Stimulated activated CD8-positive, alpha-beta memory T cell treated with anti-CD3 and anti-CD28 coated beads, Interleukin-15, amount 100 ng/mL, for 1 hour (primary cell): ENCODE measurements at places on chromosomes 5 and 9.

GRCh38 chr9:35871545-35871944, 1.3 kb upstream of the OR13J1 start:
- DNase-seq = no peak

- DNase-seq = no peak
These were observed 470.7 kb upstream of the BRINP1 start for GRCh38 chr9:119839888-119840287.

DNA sequence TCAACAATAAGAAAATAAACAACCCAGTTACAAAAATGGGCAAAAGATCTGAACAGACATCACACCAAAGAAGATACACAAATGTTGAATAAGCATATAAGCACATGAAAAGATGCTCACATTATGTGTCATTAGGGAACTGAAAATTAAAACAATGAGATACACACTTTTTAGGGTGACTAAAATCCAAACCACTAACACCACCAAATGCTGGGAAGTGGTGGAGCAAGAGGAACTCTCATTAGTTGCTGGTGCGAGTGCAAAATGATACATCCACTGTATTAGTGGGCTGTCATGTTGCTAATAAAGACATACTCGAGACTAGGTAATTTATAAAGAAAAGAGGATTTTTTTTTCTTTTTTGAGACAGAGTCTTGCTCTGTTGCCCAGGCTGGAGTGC, 329.1 kb downstream of the TMEM38B start:
- DNase-seq = no peak

- no peak for DNase-seq
These were observed 7.8 kb downstream of the DNAJB5 start for GRCh38 chr9:34997379-34997781.

DNA sequence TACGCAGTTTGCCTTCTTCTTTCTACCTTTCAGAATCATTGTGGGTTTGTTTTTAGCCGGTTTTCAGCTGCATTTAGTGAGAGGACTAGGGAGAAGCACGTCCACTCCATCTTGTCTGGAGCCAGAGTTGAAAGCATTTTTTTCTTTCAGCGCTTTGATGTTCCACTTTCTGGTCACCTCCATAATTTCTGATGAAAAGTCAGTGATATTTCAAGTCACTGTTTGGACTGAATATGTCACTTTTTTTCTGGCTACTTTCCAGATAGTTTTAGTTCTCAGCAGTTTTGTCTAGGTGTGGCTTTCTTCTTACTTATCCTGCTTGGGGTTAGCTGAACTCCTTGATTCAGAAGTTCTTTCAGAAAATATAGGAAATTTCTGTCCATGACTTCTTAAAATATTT, 123.9 kb upstream of the IER5L start:
- no peak for DNase-seq

DNA sequence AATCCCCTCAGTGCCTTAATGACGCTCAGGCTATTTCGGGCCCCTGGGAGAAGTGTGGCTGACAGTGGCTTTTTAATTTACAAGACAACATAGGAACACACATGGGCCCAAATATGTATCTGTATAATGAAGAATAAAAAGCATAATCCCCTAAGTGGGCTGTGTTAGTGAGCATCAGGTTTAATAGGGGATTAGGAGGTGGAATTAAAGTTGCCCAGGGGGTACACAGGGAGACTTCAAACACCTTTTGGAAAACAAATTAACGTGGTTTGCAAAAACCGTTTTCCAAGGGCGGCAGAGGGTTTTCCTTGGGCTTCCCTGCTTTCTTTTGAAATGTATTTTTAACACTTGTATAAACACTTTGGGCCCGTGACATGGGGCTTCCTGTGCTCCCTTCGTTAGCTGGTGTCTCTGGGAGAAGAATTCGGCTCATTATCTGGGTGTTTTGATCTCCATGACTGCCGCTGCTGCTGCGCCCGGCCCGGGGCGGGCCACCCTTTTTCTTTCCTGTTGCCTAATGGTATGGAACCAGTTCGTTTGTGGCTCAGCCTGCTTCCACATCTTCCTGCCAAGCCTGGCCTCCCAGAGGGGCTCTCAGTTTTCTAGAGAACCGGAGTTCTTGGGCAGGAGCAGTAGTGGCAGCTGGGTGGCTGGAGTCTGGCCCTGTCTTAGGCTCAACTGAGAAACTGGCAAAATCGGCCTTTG, 173.0 kb downstream of the MACROH2A1 start:
- no peak for DNase-seq

DNA sequence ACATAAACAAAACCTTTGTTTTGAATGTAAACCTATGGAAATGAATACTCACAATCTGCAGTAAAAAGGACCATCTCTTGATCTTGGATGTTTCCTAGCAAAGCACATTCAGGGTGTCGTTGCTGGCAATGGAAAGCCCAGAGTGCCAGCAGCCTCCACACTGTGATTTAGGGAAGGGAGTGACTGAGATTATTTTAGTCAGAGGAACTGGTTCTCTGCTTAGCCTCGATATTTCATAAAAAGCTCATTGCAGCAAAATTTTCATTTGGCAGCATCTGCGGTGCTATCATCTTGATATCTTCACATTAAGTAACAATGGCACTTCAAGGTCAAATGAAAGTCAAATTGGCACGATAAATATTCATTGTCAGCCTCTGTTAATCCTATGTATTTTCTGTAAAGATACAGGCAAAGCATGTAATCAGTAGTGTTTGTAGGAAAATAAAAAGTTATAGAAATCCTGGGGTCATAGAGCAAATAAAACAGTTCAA, 116.0 kb downstream of the MACIR start:
- DNase-seq = no peak

GRCh38 chr5:121962347-121962670, 534 bp downstream of the SRFBP1 start:
- DNase-seq = no peak

GRCh38 chr5:4424895-4425294, 715.2 kb upstream of the ADAMTS16 start:
- no peak for DNase-seq

DNA sequence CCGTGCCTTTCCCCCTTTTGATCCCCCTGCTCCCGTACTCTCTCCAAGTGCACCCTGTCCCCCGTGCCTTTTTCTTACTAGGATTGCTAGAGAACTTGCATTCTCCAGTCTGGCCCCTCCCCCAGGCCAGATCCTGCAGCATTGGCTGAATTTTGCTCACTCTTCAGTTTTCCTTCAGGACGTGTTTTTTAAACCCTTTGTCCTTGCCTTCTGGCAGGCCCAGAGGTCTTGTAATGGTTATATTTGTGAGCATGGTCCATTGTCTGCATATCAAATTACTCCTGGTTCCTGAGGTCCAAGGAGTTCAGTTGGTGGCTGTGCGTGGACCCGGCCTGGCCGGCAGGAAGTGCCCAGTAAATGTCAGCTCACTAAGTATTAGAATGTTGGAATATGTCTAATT, 606 bp downstream of the TBC1D13 start:
- no peak for DNase-seq

GRCh38 chr5:176529116-176529740, 8.0 kb downstream of the RNF44 start:
- no peak for DNase-seq

DNA sequence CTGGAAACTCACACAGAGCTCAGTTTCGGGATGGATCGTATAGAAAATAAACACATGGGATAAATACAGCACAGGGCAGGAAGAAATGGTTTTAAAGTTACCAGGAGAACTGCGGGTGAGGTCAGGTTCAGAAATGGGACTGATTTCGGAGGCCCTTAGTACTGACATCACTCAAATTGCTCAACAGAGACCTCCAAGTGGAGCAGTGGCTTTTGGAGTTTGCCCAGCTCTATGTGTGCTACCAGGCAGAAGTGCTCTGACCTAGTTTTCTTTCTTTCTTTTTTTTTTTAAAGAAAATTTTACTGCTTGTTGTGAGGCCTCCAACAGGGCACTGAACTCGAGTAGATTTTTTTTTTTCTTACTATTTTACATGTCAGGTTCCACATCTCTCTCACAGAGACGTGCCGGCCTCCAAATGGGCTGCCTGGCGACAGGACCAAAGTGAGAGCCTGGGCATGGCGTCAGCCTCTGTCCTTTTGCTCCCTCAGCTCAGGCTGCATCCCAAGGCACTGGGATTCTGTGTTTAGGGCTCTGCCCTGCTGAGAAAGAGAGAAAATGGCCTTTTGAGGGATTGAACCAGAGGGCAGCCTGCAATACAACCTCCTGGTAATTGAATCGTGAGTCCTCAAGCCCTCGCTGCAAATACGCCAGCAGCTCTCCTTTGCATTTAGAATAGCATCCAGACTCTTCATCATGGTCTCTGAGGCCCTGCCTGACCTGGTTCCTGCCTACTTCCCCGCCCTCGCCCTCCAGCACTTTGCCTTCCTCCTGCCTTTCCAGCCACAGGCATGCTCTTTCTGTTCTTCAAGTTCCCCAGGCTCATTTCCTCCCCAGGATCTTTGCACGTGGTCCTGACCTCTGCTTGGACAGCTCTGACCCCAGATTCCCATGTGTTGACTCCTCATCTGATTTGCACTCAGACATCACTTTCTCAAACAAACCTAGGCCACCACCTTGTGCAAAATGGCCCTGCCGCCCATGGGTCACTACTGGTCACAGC, 173.5 kb downstream of the FGF1 start:
- DNase-seq = no peak

GRCh38 chr9:71498691-71499090, 269.6 kb downstream of the CEMIP2 start:
- no peak for DNase-seq
